CD4-positive, alpha-beta T cell treated with Interleukin-17A for 4 hours (primary cell): ENCODE measurements at places on chromosomes 3 and 15.

- DNase-seq: no peak
These were observed 114.2 kb downstream of the CNTN3 start for GRCh38 chr3:74500257-74500656.

GRCh38 chr3:124654470-124654845 is 75.8 kb upstream of the UMPS start:
- DNase-seq: no peak

DNA sequence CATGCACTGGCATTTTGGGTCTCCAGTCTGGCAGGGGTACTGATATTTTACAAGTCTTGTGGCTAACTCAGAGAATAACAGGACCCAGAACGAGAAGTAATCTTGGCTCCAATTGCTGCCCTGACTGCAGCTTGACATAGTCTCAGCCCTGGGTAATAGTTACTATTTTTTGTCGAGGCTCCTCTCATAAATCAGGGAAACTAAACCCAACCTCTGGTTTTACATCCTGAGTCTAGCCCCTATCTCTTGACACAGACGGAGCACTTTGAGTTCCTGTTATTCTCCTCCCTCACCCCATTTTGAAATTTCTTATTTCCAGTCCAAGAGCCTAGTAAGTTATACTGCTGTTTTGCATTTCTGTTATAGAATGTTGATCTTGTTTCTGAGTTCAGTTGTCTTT is 276.1 kb upstream of the GOLIM4 start:
- no peak for DNase-seq

- DNase-seq: no peak
These were observed 23.8 kb downstream of the MEX3B start for GRCh38 chr15:82021992-82022391.

GRCh38 chr3:135175728-135176277 is 380.7 kb downstream of the EPHB1 start:
- DNase-seq: no peak

DNA sequence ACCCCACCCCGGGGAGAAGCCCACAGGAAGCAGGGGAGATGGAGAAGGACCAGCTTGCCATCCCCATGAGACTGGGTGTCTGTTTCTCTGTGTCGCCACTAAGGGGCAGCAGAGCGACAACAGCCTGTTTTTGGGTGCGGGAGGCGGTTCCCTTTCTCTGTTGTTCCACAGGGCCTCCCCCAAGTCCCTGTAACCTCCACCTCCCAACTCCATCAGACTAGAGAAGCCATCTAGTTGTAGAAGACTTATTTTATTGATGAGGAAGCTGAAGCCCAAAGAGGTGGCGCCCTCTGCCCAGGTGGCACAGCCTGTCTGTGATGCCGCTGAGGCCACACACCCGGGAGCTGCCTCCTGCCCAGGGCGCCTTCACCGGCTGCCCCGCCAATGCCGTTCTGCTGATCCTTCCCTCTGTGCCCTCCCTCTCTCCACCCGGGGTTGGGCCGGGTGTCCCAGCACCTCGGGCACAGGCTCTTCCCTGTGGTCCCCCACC is 3.9 kb upstream of the CCDC9B start:
- DNase-seq: peak; percentile 79

- DNase-seq: no peak
These were observed 14.1 kb downstream of the CCDC33 start for GRCh38 chr15:74250266-74250665.

- peak; percentile 6 for DNase-seq
These were observed 125.0 kb downstream of the CHSY1 start for GRCh38 chr15:101126618-101127505.

GRCh38 chr3:89380016-89380415 is 272.6 kb downstream of the EPHA3 start:
- no peak for DNase-seq

- DNase-seq: no peak
These were observed 129.4 kb upstream of the TLE3 start for GRCh38 chr15:70227147-70227546.

- no peak for DNase-seq
These were observed 1110.1 kb downstream of the TBL1XR1 start for GRCh38 chr3:176087066-176087697.

DNA sequence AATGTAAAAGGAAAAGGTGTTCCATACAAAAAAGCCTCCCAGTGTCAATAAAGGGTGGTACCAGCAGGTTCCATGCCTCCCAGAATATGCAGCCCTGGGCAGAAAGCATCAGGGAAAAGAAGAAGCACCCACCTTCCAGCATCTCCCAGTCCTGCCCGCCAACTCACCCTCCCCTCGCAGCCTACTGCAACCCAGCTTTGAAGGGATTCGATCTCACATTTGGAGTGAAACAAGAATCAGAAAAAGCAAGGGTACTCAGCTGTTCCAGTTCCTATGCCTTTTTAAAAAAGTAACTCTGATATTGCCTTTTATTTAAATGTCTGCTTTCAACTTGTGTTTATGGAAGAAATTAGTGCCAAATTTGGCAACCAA is 166.9 kb downstream of the ADAMTS17 start:
- DNase-seq: no peak

GRCh38 chr3:56751056-56751707 is 50.6 kb downstream of the ARHGEF3 start:
- DNase-seq: no peak

- no peak for DNase-seq
These were observed 48.4 kb upstream of the GRIP2 start for GRCh38 chr3:14588425-14589112.

DNA sequence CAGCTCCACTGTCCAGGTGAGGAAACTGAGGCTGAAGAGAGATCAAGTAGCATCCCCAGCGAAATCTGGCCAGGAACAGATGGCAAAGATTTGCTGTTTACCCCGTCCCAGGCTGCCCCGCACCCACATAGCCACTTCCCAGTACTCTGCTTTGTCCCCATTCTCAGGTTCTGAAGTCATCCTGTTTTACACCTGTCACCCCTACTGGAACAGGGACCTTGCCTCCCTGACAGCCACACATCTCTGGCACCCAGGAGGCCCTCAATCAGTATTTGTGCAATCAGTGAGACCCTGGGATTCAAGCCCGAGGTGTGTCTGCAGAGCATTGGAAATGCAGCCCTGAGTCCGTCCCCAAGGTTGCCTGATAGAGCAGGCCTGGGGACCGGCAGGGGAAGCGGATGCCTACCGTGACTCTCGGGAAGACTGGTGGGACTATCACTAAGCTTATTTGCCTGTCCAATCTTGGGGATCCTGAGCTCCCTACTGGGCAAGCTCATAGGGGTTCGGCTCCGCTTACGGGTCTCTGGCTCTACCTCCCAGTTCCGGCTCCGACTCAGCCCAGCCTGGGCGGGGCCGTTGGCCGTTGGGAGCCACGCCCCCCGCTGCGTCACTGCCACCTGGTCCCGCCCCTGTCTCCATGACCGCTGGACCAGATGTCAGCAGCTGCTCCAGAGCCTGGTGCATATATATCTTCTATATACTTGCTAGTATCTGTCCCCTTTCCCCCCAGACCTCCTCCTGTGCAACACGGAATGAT is 17.5 kb upstream of the FANCD2 start:
- DNase-seq: peak; percentile 87

- no peak for DNase-seq
These were observed 6.4 kb downstream of the CDAN1 start for GRCh38 chr15:42730536-42730935.

DNA sequence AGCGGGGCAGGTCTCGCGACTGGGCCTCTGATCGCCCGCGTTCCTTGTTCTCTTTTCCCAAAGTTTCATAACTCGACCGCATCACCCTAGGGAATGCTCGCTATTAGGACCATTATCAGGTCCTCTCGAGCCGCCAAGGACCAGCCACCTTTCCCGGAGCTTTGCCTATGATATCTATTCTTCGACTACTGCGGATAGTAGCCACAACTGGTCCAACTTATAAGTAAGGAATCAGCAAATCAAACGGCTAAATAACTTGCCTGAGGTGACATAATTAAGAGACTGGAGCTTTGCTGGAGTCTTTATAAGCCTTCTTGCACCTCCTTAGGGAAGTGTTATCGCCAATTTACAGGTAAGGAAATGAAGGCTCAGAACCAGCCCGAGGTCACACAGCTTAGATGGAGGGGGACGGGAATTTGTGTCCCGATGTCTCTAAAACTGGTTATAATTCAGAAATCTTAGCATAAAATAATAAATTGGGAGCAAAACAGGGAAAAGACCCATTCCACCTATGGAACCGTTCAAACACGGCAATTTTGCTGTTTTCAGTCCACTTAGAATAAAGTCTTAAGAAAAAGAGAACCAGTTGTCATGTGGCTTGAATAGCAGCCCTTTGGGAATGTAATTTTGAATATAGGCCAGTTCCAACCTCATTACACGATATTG is 479 bp upstream of the PLD1 start:
- no peak for DNase-seq

DNA sequence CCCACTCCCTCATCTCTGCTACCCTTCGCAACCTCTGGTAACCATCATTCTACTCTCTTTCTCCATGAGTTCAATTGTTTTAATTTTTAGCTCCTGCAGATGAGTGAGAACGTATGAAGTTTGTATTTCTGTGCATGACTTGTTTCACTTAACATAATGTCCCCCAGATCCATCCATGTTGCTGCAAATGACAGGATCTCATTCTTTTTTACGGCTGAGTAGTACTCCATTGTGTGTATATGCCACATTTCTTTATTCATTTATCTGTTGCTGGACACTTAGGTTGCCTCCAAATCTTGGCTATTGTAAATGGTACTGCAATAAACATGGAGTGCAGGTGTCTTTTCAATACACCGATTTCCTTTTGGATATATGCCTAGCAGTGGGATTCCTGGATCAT is 12.1 kb downstream of the GALK2 start:
- no peak for DNase-seq

DNA sequence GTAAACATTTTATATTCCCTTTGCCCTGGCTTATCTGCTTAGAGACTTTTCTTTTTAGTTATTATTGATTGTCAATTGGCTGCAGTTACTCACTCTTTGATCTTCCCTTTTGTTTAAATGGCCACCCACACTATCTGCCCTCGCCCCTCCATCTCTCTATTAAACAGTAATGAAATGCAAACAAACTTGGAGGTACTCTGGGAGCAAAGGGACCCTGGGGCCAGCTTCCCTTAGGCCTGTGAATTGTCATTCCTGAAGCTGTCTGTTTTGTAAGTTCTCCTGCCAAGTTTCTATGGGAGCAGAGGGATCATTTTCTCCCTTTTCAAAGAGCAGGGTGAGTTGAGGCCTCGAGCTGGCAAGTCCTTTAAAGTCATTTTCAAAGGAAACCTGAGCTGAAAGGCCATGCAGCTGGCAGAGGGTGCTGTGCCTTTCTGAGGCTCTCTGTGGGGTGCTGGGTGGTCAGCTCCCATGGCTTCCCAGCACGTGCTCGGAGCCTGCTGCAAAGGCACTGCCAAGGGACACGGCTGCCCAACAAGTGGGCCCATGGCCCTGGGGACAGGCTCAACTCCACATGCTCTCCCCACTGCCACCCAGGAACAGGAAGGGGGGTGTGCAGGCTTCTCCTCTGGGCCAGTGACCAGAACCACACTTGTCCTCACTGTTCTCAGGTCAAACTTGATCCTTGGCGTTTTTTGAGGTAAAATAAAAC is 17.4 kb upstream of the RTP2 start:
- DNase-seq: no peak

- no peak for DNase-seq
These were observed 97.1 kb upstream of the NR2E3 start for GRCh38 chr15:71713191-71713809.

- DNase-seq: no peak
These were observed 106.3 kb upstream of the ANKRD28 start for GRCh38 chr3:15903759-15904720.

DNA sequence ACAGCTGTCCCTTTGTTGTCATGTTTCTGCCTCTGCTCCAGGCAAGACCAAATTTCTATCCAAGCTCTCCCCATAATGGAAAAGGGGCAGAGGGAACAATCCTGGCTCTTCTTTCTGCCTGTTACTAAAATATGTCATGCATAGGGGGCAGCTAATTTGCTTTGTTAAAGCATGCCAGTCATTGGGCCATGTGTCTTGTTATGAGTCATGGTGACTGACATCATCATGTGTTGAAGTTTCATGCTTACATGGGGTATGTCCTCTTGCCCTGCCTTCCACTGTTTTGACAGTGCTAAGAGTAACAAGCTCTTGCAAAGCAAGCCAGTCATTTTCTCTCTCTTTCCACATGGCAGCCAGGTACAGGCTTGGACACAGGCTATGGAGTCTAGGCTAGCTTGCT is 268.9 kb downstream of the GABRB3 start:
- DNase-seq: no peak

DNA sequence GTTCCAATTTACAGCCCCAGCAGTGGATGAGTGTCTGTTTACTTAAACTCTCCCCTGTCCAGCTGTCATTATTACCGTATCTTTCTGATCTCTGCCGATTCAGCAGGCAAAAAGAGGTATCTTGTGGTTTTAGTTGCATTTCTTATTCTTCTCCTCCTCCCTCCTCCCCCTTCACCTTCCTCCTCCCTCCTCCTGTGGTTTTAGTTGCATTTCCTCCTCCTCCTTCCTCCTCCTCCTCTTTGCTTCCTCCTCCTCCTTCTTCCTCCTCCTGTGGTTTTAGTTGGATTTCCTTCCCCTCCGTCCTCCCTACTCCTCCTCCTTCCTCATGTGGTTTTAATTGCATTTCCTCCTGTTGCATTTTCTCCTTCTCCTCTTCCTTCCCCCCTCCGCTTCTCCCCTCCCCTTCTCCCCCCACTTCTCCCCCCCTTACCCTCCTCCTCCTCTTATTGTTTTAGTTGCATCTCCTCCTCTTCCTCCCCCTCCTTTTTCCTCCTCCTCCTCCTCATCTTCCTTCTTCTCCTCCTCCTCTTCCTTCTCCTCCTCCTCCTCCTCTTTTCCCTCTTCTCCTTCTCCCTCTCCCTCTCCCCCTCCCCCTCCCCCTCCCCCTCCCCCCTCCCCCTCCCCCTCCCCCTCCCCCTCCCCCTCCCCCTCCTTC is 25.3 kb upstream of the VPS33B start:
- DNase-seq: no peak
